ENCODE measurements at places on chromosomes 4 and X. TPM values are rescaled to one million over a fixed set of nuclear protein-coding genes. Genes with fewer than 3 reads are reported as not detected.

DNA sequence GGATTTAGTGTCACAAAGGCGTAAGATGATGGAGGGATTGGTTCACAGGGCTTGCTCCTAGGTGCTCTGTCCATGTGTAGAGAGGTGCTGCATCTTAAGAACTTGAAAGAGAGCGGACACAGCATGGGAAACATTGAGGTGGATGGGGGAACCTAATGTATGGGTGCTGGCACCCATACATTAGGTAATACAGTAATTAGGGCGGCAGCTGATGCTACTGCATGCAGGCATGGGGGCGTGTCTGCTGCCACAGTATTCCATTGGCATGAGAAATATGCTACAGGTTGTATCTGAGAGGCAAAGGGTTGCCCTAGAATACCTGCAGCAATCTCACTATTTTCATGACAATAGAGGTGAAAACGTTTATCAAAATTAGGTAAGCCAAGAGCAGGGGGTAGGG is 45.8 kb upstream of the UXT start:
- no peak overlapping the region for H3K27ac ChIP-seq
- no peaks in the 10 kb centered on the region for H3K4me1 ChIP-seq
- no peaks in the 10 kb centered on the region for H3K27me3 ChIP-seq
- no peak for DNase-seq
- H3K4me3 ChIP-seq: no peak overlapping the region

- no peak overlapping the region for H3K4me3 ChIP-seq
- no peaks in the 10 kb centered on the region for H3K27me3 ChIP-seq
- no peak overlapping the region for H3K27ac ChIP-seq
Observed at GRCh38 chr4:42282081-42282901, 115.0 kb upstream of the SHISA3 start.

DNA sequence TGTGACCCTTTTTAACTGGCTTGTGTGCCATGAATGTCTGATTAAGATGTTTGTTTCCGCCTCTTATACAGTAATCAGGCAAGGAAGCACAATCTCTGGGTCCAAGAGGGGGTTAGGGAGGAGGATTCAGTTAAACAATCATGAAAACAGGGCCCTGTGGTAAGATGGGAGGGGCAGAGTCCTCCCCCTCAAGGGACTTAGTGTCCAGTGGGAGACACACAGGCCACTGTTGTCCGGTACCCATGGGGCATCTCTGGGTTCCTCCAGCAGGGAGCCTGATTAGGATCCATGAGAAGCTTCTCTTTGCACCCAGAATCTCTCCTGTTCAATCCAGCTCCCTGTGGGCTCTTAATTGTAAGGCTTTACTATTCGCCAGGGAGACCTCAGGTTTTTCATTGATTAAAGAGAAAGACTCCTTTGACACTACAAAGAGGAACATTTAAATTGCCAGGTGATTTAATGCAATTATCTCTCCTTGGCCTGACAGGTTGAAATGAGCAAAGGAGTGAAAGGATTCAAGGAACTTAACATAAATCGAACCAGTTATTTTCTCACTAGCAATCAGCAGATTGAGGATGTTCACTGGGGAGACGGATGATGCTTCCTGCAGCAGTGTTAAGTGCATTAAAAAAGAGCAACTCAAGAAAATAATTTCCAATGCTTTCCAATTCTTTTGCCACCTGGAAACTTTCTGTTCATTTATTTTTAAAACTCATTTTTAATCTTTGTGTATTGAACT is 225.4 kb downstream of the PTTG2 start:
- no peaks in the 10 kb centered on the region for H3K36me3 ChIP-seq
- no peak for DNase-seq
- no peak overlapping the region for H3K4me3 ChIP-seq
- H3K27me3 ChIP-seq: no peaks in the 10 kb centered on the region
- no peak overlapping the region for H3K27ac ChIP-seq

- H3K27me3 ChIP-seq: no peaks in the 10 kb centered on the region
- DNase-seq: no peak
- no peak overlapping the region for H3K4me3 ChIP-seq
- H3K27ac ChIP-seq: no peak overlapping the region
- peaks cover 6% of the 10 kb centered on the region for H3K4me1 ChIP-seq
Observed at GRCh38 chrX:16836371-16836770, 33.8 kb downstream of the RBBP7 start.

DNA sequence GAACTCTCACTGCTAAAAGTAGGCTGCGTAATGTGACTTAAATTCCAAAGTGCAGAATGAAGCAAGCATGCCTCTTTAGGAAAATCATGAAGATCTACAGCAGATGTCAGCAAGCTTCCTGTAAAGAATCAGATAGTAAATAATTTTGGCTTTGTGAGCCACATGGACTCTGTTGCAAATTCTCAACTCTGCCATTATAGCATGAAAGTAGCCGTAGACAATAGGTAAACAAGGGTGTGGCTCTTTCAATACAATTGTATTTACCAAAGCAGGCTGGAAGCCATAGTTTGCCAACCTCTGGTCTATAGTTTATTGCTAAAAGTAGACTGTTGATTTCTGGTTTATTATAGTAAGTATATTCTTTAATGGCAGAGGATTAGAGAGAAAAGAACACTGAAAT is 80.3 kb upstream of the FAM9B start:
- DNase-seq: no peak
- no peak overlapping the region for H3K4me3 ChIP-seq
- no peaks in the 10 kb centered on the region for H3K4me1 ChIP-seq
- no peaks in the 10 kb centered on the region for H3K27me3 ChIP-seq

DNA sequence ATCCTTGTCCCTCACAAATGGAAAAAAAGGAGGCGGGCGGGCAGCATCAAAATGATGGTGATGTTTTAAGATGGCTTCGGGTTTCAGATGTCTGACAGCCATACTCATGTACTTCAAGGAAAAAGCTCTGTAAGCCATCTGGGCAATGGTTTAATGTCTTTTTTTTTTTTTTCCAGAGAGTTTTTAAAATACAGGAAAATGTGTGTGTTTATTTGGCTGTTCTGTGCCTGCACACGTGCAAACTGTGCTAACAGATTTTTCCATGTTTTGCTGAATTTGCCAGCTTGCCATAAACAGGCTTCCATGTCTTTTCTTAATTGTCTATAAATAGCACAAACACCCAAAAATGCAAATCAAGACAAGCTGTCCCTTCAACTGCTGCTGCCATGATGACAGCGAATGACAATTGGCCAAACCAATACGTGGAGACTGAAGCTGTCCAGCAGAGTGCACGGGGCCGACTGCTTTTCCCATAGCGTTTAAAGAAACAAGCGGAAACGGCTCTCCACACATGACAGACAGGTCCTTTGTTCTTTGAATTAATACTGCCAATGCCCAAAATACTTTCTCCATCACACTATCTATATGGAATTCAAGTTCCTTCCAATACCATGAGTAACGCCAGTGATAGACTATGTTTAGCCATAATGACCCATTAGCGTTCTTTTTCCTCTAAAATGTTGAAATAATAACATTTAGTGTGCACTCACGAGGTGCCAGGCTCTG is 35.7 kb downstream of the AFAP1 start:
- H3K27ac ChIP-seq: no peak overlapping the region
- DNase-seq: no peak
- no peaks in the 10 kb centered on the region for H3K27me3 ChIP-seq
- H3K4me3 ChIP-seq: no peak overlapping the region
- H3K36me3 ChIP-seq: no peaks in the 10 kb centered on the region

- no peaks in the 10 kb centered on the region for H3K27me3 ChIP-seq
- H3K27ac ChIP-seq: no peak overlapping the region
- H3K4me3 ChIP-seq: no peak overlapping the region
- no peak for DNase-seq
- H3K36me3 ChIP-seq: no peaks in the 10 kb centered on the region
Observed at GRCh38 chrX:154824638-154825037, 9.8 kb downstream of the SMIM9 start.

DNA sequence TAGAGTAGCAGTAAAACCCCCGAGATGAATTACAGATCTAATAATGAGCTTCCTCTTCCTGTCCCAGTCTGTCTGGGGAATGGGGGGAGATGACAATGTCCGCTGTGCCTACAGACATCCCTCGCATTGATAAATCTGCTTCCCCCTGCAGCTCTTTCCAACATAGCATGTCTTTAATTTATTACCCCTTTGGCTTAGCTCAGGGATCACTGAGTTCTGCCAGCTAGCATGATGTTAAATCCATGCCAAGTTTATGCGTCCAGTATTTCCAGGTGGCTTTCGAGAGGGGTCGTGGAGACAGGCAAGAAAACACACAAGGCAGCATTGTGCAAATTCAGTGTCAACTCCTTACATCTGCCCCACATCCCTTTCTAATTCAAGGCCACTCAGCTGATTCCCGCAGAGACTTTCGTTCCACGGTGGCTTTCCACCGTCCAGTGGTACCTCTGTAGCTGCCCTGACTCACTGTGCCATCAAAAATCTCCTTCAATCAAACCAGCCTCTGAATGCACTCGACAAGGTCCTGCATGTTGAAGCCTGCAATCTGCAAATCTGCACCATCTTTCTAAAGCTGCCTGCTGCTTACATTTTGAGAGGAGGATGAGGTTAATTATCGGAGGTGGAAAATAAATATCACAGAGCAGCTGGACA is 75.1 kb downstream of the MXRA5 start:
- H3K27me3 ChIP-seq: no peaks in the 10 kb centered on the region
- no peak for DNase-seq
- no peak overlapping the region for H3K27ac ChIP-seq

- H3K4me1 ChIP-seq: no peaks in the 10 kb centered on the region
- H3K27ac ChIP-seq: no peak overlapping the region
Observed at GRCh38 chr4:11223311-11223710, 205.4 kb downstream of the HS3ST1 start.

GRCh38 chr4:6393544-6394475 is 78.6 kb downstream of the PPP2R2C start:
- no peaks in the 10 kb centered on the region for H3K27me3 ChIP-seq
- no peaks in the 10 kb centered on the region for H3K36me3 ChIP-seq
- DNase-seq: no peak
- no peak overlapping the region for H3K4me3 ChIP-seq
- H3K27ac ChIP-seq: no peak overlapping the region
- H3K4me1 ChIP-seq: no peaks in the 10 kb centered on the region

DNA sequence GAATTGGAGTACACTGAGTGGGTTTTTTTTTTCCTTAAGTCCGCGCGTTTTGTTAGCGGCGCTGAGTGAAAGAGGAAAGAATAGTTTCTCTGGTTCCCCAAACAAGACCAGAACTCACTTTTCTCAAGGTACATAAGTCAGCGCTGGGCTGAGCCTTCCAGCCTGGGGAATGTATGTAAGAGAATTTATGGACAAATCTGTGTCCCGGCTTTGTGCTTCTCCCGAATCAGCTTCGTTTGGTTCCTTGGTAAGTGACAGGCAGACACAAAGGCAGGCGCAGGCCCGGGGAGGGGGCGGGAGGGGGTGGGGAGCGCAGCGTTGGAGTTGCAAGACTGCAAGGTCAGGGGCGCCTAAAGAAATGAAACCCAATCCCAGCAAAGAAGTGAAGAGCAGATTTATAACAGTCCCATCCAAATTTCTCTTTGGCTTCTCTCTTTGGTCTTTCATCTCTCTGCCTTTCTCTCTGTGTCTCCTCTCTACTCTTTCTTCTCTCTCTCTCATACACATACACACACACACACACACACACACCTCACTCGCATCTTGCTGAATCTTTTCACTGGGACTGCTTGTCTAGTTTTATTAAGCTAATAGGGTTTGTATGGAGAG is 981 bp downstream of the TET2 start:
- peak overlapping the region; percentile 79 for H3K27ac ChIP-seq
- no peaks in the 10 kb centered on the region for H3K4me1 ChIP-seq
- peak; percentile 39 for DNase-seq
- no peaks in the 10 kb centered on the region for H3K36me3 ChIP-seq
- peak overlapping the region; percentile 76 for H3K4me3 ChIP-seq

DNA sequence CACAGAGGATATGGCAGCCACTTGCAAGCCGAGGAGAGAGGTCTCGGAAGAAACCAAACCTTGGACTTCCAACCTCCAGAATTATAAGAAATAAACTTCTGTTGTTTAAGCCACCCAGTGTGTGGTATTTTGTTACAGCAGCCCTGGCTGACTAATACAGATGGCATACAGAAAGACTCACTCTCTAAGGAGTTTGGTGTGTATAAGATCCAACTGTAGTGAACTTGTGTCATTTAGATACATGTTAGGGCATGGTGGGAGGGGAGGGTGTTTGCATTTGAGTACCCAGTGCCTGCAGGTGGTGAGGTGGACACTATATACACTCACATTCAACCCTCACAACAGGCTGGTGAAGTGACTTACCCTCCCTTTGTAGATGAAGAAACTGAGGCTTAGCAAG is 233.2 kb upstream of the KLF3 start:
- no peaks in the 10 kb centered on the region for H3K27me3 ChIP-seq
- DNase-seq: no peak
- H3K4me3 ChIP-seq: no peak overlapping the region
- H3K27ac ChIP-seq: no peak overlapping the region

DNA sequence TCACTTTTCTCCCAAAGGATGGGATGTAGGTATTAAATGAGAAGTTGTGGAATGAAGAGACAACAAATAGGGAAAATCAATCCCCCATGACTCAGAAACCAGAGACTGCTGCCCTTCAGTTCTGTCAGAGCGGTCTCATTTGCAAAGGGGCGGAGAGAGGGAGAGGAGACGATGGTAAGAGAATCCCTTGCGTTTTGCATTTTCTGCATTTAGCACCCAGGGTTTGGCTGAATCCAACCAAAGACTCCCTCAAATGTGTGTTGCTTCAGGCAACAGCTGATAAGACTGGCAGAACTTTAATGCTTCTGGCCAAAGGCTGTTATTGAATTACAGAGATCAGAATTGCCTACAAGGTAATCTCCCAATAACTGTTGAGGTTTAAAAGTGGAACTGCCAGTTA is 230.2 kb downstream of the EVC2 start:
- H3K27ac ChIP-seq: no peak overlapping the region
- H3K36me3 ChIP-seq: no peaks in the 10 kb centered on the region
- no peak for DNase-seq
- H3K4me3 ChIP-seq: no peak overlapping the region
- no peaks in the 10 kb centered on the region for H3K4me1 ChIP-seq

GRCh38 chr4:105662935-105663675 is 45.4 kb downstream of the INTS12 start:
- H3K4me1 ChIP-seq: no peaks in the 10 kb centered on the region
- no peaks in the 10 kb centered on the region for H3K36me3 ChIP-seq
- DNase-seq: no peak

DNA sequence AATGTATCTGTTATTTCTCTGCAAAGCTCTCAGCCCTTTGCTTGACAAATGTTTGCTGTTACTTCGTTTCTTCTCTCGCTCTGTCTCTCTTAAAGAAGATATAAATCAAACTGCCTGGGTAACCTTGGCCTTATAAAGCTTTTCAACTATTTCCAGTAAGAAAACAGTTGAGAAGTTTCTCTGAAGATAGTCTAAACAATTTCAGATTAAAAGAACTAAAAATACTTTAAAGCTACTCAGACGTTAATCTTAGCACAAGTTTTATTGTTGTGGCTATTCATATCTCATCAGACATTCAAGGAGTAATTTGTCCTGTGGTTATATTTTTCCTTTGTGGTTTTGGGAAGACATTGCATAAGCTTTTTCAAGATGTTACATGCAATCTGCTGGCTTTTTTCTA is 22.6 kb downstream of the HOPX start:
- no peaks in the 10 kb centered on the region for H3K36me3 ChIP-seq
- no peak overlapping the region for H3K27ac ChIP-seq
- no peak for DNase-seq
- H3K4me3 ChIP-seq: no peak overlapping the region

- no peak for DNase-seq
- no peaks in the 10 kb centered on the region for H3K36me3 ChIP-seq
- H3K27me3 ChIP-seq: no peaks in the 10 kb centered on the region
- H3K27ac ChIP-seq: no peak overlapping the region
Observed at GRCh38 chrX:123170546-123170945, 13.5 kb upstream of the GRIA3 start.

The NLGN4X gene
- total RNA-seq: 1.2 TPM

The TAF7L gene
- total RNA-seq: 0.31 TPM

The ASMT gene
- total RNA-seq: not detected

The SORBS2 gene
- 90.1 TPM for total RNA-seq

The TRAM1L1 gene
- total RNA-seq: not detected

The RTL9 gene
- 0.10 TPM for total RNA-seq

The SPARCL1 gene
- 6.2 TPM for total RNA-seq
